Kidney (tissue), 22 donors: ENCODE measurements at places on chromosomes 13 and 19.

DNA sequence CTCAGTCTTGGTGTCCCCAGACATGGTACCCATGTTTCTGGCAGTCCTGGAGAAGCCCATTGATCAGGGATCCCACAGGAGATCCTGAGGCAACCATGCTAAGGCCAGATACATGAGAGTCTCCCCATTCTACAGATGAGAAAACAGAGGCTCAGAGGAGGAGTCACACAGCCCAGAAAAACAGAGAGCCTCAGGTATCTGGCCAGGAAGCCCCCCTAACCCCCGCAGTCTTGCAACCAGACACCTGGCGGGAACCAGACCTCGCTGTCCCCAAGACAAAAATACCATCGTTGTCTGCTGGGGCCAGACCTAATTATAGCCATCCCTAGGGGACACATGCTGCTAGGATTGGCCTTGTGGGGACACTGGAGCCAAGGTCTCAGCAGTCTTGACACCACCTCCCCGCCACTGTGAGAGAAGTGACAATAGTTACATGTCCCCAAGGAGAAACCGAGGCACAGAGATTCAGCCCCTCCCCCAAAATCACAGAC lies 1.6 kb upstream of the PDE4C start:
- DNase-seq = no peak

DNA sequence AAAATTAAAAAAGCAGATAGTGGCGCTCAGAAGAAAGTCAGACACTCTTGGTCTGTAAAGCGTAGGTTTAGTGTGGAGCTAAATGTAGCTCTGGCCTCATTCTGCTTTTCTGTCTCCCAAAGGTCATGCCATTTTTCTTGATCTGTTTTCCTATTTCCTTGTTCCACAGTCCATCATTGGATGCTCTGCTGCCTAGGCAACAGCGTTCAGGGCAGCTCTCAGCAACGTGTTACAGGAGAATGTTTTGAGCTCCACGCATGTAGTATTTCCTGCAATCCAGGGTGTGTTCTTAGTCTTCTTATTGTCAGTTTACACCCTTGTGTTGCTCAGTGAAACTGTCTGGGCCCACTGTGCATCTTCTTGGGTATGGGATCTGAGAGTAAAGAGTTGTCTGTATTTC lies 46.0 kb upstream of the PCDH8 start:
- DNase-seq = no peak

DNA sequence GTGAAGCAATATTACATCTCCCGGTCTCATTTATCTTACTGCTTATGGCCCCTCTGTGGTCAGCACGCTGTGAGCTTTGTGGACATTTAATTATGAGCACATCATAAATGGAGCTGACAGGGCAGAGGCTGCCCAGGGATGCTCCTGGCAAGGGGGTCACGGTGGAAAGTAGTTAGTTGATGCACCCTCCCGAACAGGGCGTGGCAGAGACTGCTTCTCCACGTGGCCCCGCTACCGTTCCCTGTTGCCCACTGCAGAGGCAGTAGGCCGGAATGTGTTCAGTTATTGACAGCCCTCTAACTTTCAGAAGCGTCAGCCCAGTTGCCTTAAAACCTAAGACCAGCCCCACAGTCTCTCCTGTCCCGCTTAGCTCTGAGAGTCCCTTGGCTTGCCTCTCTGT lies 180.3 kb upstream of the ZNF507 start:
- DNase-seq = no peak

GRCh38 chr19:47067215-47067847 lies 18.9 kb upstream of the TMEM160 start:
- no peak for DNase-seq

DNA sequence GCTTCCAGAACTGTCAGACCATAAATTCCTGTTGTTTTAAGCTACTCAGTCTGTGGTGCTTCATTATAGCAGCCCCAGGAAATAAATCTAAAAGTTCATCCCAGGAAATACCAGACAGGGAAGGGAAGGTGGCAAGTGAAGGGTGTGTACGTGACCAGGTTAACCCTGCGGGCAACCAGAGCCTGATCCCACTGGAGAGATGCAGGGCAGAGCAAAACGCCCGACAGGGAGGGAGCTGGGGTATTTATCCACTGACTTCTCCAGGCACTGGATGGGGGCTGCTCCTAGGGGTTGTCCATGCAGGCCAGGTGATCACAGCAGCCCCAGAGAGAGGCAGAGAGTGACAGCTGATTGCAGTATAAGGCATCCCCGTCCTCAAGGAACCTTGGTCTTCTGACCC lies 150.9 kb downstream of the CACNA1A start:
- no peak for DNase-seq
